ENCODE measurements at places on chromosomes 16 and 17.

- no peak for DNase-seq
Observed at GRCh38 chr16:31167315-31167714, 12.6 kb upstream of the FUS start.

- no peak for DNase-seq
Observed at GRCh38 chr16:78916928-78917545, 683.5 kb downstream of the MAF start.

DNA sequence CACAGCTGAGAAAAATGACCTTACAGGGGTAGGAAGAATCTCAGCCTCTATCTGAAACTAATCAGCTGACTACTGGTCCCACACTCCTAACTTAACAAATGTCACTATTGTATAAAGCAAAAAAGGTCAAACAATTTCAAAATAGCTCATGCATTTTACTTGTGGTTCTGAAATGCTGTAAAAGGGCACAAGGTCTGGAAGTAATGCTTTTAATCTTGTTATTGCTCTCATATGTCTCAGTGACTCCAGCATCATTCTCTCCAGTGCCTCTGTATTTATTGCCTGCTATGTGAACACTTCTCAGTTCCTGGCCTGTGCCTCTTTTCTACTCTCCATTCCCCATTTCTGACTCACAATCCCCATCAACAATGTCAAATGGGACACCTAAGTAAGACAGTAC lies 937.7 kb downstream of the CDH11 start:
- DNase-seq: no peak

DNA sequence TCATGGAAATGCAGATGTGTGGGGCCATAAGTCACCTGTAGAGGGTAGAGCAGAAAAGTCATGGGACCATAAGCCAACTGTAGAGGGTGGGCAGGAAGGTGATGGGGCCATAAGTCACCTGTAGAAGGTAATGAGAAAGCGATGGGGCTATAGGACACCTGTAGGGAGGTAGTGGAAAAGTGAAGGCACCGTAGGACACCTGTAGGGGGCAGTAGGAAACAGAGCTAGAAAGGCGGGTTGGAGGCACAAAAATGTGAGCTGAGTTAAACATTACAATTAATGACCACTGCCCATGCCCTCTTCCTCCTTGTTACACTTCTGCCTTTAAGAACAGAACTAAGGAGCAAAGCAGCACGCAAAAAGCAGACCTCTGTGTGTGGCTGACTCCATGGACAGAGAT lies 150.1 kb downstream of the SHISA6 start:
- no peak for DNase-seq

- DNase-seq: no peak
Observed at GRCh38 chr16:30934827-30935557, 11.6 kb downstream of the FBXL19 start.

- no peak for DNase-seq
Observed at GRCh38 chr17:48456589-48456988, 26.6 kb upstream of the SKAP1 start.

- no peak for DNase-seq
Observed at GRCh38 chr16:49716339-49716934, 139.5 kb downstream of the ZNF423 start.

- no peak for DNase-seq
Observed at GRCh38 chr16:60478810-60479209, 1557.4 kb downstream of the CDH8 start.

DNA sequence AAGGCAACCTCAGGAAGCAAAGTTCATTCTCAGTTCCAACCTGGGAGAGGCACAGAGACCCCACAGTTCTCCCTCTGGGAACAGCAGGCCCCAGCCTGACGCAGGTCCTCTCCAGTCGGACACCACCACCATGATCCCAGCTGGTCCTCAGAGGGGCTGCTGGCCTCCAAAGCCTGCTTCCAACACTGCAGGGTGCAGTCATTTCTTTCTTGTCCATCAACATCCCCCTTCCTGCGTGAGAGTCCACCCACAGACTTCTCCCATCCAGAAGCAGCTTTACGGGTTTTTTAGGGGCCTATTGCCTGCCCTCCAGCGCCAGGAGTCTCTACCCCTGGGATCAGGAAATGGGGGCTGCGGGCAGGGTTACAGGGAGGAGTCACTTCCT lies 29.3 kb upstream of the TNRC6C start:
- no peak for DNase-seq

DNA sequence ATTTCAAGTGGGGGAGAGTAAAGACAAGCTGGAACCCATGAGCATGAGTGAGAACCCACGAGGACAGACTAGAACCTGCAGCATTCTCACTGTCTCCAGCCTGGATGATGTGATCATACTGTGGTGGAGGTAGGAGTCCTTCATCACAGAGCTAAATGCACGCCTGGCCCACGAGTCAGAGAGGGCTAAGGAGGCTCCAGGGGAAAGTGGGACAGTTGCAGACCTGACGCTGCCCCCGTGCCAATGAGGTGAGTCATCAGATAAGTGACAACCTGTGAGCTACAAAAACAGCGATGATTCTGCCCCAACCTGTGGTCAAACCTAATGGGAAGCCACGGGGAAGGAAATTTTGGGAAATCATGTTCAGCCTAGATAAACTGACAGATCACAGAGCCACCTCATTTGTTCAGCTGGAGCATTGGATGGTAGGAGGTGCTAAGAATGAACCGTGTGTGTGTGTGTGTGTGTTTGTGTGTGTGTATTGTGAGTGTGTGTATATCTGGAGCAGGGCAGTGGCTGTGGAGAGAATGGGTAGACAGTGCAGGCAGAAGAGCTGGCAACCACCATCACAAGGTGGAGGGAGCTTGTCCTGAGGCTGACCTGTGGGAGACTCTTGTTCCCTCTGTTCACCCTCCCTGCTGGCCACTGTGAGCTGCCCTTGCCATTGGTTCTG lies 131.8 kb downstream of the UTP18 start:
- no peak for DNase-seq

DNA sequence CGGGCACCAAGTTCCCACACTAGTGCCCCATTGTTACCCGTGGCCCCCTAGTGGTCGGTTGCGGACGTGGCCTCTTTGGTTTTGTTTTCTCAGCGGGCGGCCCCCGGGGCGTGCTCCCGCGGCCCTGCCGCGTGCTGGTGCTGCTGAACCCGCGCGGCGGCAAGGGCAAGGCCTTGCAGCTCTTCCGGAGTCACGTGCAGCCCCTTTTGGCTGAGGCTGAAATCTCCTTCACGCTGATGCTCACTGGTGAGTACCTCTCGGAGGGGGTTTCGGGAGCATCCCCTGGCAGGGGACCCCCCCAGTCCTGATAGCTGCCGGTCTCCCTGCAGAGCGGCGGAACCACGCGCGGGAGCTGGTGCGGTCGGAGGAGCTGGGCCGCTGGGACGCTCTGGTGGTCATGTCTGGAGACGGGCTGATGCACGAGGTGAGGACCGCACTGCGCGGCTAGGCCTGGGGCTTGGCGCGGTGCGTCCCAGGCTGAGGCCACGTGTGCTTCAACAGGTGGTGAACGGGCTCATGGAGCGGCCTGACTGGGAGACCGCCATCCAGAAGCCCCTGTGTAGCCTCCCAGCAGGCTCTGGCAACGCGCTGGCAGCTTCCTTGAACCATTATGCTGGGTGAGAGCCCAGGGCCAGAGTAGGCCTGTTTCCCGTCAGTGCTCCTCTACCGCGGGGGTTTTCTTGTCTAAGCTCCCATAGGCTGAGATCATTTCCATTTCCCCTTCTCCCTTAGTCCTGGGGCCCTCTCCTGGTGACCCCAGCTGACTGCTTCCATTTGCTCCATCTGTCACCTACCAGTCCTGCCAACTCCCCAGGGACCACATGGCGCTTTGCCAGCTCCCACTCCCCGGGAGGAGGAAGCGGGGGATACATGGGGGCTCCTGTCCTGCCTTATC lies 1.7 kb downstream of the SPHK1 start:
- DNase-seq: no peak

DNA sequence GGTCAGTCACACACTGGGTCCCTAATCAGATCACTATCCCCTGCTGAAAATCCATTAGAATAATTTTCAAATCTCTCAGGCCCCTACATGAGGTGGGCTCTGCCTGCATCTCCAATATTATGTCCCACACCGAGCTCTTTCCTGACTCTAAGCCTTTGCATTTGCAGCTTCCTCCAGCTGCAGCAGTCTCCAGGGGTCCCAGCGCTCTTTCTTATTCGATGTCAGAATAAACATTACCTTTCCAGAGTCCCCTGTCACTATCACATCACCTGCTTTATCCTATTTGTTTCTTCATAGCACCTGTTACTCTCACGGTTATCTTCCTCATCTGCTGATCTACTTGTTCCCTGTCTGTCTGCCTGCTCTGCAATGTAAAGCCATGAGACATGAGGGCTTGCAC lies 57.3 kb upstream of the MON1B start:
- no peak for DNase-seq

- no peak for DNase-seq
Observed at GRCh38 chr16:58732545-58733247, 1.4 kb downstream of the GOT2 start.

DNA sequence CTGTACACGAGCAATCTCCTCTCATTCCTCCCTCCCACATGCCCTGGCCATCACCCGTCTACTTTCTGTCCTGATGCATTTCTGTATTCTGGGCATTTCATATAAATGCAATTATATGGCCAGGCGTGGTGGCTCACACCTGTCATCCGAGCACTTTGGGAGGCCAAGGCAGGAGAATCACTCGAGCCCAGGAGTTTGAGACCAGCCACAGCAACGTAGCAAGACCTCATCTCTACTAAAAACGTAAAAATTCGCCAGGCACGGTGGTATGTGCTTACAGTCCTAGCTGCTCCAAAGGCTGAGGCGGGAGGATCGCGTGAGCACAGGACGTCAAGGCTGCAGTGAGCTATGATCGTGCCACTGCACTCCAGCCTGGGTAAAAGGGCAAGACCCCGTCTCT lies 4.8 kb downstream of the MEAK7 start:
- DNase-seq: no peak
